ENCODE measurements at places on chromosomes 11 and 22. TPM values are rescaled to one million over a fixed set of nuclear protein-coding genes. Genes with fewer than 3 reads are reported as not detected.

DNA sequence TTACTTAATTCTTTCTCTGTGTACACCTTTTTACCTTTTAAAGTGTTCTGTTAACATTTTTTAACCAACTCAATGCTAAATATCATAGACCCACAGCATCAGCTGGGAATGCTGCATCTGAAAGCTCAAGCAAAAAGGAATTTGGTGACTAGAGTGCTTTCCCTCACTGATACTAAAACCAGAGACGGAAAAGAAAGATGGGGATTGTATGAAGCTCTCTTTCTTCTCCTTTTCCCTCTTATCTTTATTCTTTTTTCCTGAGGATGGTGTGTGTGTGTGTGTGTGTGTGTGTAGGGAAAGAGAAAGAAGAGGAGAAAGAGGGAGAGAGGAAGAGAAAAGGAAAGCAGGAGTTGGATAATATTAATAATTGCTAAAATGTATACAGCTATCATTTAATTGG lies 4.1 kb upstream of the SIK2 start:
- H3K4me1 ChIP-seq, result no peaks in the 10 kb centered on the region
- no peaks in the 10 kb centered on the region for H3K36me3 ChIP-seq
- H3K4me3 ChIP-seq, result no peak overlapping the region
- peak overlapping the region; percentile 47 for H3K27ac ChIP-seq

The ASCL2 gene
- 1.5 TPM for total RNA-seq

DNA sequence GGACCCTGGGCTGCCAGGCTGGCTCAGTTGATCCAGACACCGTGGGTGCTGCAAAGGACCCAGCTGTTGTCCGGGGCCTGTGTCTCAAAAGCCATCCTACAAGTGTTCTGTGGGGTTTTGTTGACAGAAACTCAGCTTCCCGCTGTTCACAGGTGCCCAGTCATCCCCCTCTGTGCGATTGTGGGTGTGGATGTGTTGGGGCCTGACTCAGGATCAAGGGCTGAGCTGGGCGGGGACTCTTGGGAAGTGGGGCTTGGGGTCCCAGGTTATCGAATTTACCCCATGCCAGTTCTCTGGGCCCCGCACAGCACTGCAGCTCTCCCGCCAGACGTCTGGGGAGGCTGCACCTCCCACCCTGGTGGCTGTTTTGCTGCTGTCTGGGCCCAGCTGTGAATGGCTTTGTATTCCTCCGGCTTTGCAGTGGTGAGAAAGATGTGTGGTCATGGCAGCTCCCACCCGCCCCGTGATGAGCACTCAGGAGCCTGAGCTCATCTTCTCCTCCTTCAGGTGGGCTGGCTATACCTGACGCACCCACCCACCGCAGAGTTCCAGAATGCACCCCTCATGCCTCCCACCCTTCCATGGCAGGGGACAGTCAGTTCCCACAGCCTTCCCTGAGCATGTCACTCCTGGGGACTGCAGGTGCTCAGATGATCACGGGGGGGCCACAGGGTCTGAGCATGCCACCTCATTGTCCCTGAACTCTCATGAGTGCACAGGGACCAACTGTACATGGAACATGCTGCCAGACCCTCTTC lies 3.6 kb upstream of the AP2A2 start:
- H3K27me3 ChIP-seq, result no peaks in the 10 kb centered on the region
- no peak overlapping the region for H3K4me3 ChIP-seq
- DNase-seq, result no peak

- no peak for DNase-seq
- H3K27me3 ChIP-seq, result no peaks in the 10 kb centered on the region
- H3K27ac ChIP-seq, result no peak overlapping the region
- H3K36me3 ChIP-seq, result no peaks in the 10 kb centered on the region
- no peak overlapping the region for H3K4me3 ChIP-seq
Measured at GRCh38 chr22:27152033-27152432, 494.6 kb downstream of the MIAT start.

DNA sequence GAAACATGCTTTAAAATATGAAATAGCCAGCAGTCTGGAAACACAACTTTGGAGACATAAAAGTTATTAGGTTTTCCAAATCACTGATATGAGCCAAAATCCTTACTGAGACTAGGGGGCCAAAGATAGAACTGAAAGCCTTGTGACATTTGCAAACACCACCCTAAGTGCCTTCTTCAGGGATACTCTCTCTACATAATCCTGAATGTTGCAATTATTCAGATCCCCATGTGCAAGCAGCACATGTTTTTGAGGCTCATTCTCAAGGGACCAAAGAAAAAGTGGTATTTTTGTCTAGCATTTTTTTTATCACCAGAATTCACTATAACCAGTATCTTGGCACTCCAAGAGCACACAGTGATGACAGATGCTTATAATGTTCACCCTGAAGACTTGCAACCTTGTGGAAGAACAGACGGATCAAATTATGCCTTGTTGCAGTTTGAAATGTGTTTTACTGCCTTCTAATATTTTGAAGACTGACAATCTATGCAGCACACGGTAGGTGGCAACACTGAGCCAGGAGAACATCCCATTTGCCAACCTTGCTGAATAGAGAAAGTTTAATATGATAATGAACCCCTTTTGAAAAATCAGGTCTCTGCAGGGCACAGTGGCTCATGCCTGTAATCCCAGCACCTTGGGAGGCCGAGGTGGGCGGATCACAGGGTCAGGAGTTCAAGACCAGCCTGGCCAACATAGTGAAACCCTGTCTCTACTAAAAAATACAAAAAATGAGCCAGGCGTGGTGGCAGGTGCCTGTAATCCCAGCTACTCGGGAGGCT lies 78.5 kb downstream of the PLEKHA7 start:
- no peak for DNase-seq
- H3K36me3 ChIP-seq, result no peaks in the 10 kb centered on the region
- no peaks in the 10 kb centered on the region for H3K4me1 ChIP-seq
- no peak overlapping the region for H3K4me3 ChIP-seq
- H3K27me3 ChIP-seq, result no peaks in the 10 kb centered on the region

DNA sequence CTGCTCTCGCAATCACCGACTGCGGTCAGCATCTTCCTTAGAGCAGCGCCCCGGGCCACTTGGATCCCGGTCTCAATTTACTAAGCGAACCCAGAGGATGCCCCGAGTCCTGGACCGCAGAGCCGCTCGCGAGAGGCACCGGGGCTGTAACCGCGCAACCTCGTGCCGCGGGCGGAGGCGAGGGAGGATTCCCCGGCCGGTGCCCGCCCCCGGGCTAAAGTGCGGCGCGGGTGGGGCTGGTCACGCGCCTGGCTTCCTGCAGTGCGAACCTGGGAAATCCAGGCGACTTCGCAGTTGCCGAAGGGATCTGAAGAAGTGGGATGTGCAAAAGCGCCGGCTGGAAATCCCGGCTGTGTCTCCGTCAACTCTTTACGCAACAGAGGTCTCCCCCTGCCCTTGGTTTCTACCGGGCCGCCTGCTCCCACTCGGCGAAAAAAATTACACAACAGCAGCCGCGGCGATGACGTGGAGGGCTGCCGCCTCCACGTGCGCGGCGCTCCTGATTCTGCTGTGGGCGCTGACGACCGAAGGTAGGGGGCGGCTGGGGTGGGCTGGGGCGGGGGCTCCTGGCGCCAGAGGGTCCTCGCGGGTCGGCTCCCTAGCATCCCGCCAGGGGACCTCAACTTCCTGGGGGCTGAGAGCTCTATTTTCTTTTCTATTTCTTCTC lies at the start of gene NCR3LG1:
TSS of gene NCR3LG1 (plus strand) at position 291 of the 667 bp plus-strand sequence. CDS start at position 461, 170 bp downstream.
- H3K4me3 ChIP-seq, result peak within 1 kb of the TSS; percentile 44
- H3K27me3 ChIP-seq, result no peaks in the 10 kb centered on the region
- H3K36me3 ChIP-seq, result no peaks in the 10 kb centered on the region
- peak within 1 kb of the TSS; percentile 86 for H3K27ac ChIP-seq
- peak; percentile 69 for DNase-seq
- H3K4me1 ChIP-seq, result no peaks in the 10 kb centered on the region

DNA sequence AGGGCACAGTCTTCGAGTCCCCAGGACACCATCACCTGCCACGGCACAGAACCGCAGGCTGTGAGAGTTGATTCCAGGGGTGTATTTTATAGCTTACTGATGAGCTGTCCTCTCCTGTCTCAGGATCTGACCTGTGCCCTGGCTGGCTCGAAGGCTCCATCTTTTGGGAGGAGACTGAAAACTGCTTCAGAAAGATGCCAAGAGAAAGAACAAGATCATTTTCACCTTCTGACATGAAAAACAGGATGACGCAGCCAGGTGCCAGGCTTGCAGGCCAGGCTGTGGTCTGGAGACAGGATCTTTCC lies 2.2 kb downstream of the MRGPRD start:
- DNase-seq, result no peak
- H3K27me3 ChIP-seq, result no peaks in the 10 kb centered on the region
- H3K4me3 ChIP-seq, result no peak overlapping the region
- H3K36me3 ChIP-seq, result no peaks in the 10 kb centered on the region
- no peaks in the 10 kb centered on the region for H3K4me1 ChIP-seq
- H3K27ac ChIP-seq, result no peak overlapping the region

- H3K4me3 ChIP-seq, result no peak overlapping the region
- no peak for DNase-seq
- no peaks in the 10 kb centered on the region for H3K27me3 ChIP-seq
- H3K36me3 ChIP-seq, result no peaks in the 10 kb centered on the region
- no peaks in the 10 kb centered on the region for H3K4me1 ChIP-seq
Measured at GRCh38 chr11:67418476-67419281, 3.2 kb downstream of the CARNS1 start.

DNA sequence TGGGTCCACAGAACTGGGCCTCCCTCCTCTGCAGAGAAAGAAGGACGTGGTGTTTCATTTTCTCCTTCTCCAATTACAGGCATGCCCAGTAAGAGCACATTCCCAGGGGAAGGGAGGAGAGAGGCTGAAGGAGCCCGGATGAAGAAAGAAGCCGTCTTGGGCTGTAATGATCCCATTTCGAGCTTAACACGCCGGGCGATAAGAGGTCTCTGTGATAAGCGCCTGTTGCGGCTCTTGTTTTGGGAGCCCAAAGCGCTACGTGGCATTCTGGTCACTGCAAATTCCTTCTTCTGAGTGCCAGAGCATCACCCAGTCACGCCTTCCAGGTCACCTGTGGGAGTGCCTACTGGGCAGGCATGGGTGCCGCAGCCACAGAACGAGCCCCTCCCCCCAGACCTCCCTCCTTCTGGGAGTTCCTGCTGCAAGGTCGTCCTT lies 57.5 kb downstream of the ANO1 start:
- peak overlapping the region; percentile 20 for H3K4me3 ChIP-seq
- H3K4me1 ChIP-seq, result no peaks in the 10 kb centered on the region
- no peaks in the 10 kb centered on the region for H3K36me3 ChIP-seq
- DNase-seq, result peak; percentile 22
- H3K27me3 ChIP-seq, result no peaks in the 10 kb centered on the region

DNA sequence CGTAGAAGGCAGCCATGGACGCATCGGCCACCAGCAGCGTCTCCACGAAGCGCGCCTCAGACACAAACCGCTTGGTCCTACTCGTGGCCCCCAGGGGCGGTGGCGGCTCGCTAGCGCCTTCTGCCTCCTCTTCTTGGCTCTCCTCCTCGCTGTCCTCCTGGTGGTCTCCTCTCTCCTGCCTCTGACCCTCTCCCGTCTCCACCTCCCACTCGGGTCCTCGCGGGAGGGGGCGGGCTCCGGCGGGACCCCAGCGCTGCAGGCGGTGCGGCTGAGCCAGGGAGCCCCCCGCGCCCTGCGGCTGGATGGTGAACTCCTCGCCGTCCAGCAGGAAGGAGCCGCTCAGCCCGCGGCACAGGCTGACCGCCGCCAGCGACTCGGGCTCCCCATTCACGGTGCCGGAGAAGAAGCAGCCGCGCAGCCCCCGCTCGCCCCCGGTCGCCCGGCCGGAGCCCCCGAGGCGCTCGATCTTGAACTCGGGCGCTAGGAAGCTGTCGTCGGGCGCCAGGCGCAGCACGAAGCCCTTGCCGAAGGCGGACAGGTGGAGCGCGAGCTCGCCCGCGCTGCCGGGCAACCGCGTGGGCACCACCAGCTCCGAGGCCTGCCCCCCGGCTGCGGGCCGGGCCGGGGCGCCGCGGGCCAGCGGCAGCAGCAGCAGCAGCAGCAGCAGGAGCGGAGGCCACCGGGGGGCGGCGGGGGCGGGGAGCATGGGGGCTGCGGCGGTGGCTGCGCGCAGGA lies 661 bp downstream of the ADAMTS8 start:
- no peaks in the 10 kb centered on the region for H3K4me1 ChIP-seq
- H3K36me3 ChIP-seq, result no peaks in the 10 kb centered on the region
- no peaks in the 10 kb centered on the region for H3K27me3 ChIP-seq
- H3K4me3 ChIP-seq, result peak overlapping the region; percentile 49
- DNase-seq, result peak; percentile 35
- H3K27ac ChIP-seq, result no peak overlapping the region

The OR5P2 gene
- not detected for total RNA-seq

GRCh38 chr22:28006271-28006670 lies 87.2 kb upstream of the PITPNB start:
- no peak overlapping the region for H3K27ac ChIP-seq
- H3K4me1 ChIP-seq, result no peaks in the 10 kb centered on the region
- no peak for DNase-seq
- H3K36me3 ChIP-seq, result no peaks in the 10 kb centered on the region

- no peak overlapping the region for H3K27ac ChIP-seq
- H3K4me3 ChIP-seq, result no peak overlapping the region
Measured at GRCh38 chr11:113204280-113204679, 110.1 kb upstream of the TTC12 start.

GRCh38 chr11:59141673-59142460 lies 789 bp upstream of the FAM111A start:
- H3K36me3 ChIP-seq, result no peaks in the 10 kb centered on the region
- peak overlapping the region; percentile 97 for H3K27ac ChIP-seq
- peak overlapping the region; percentile 84 for H3K4me3 ChIP-seq
- H3K4me1 ChIP-seq, result no peaks in the 10 kb centered on the region

DNA sequence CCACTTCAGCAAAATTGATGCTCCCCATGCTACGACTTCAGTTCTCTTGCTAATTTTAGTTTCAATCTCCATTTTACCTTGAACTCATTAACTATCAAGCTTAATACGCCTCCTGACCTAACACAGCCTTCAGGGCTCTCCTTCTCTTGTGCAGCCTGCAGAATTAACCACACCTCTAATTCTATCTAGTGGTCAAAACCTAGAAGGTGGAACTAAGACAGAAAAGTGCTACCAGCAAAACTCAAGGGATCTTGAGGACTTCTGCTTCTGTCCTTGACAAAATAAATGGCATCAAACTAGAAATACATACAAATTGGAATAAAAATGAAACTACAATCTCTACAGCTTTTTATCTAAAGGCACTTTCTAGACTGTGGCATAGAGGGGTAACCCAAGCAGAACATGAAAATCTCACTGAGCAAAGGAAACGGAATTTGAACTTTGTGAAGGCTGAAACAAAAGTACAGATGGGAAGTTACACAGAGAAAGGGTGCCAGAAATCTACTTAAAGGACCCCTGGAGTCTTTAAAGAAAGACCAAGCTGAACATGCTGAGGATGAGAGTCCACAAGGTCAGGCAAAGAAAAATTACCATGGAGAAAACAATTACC lies 10.7 kb downstream of the CWF19L2 start:
- no peak overlapping the region for H3K4me3 ChIP-seq
- no peaks in the 10 kb centered on the region for H3K27me3 ChIP-seq
- no peak for DNase-seq
- no peaks in the 10 kb centered on the region for H3K36me3 ChIP-seq
- H3K4me1 ChIP-seq, result no peaks in the 10 kb centered on the region
- no peak overlapping the region for H3K27ac ChIP-seq

The INCENP gene
- 27.1 TPM for total RNA-seq

The CFAP300 gene
- 1.2 TPM for total RNA-seq

The RIC3 gene
- 28.4 TPM for total RNA-seq

The SCGB1D2 gene
- not detected for total RNA-seq
